Adrenal gland (tissue), 19 donors: ENCODE measurements at places on chromosomes 11 and 22. TPM values are rescaled to one million over a fixed set of nuclear protein-coding genes. Genes with fewer than 3 reads are reported as not detected.

GRCh38 chr11:10338287-10338686, 33.4 kb downstream of the ADM start:
- no peak for DNase-seq

DNA sequence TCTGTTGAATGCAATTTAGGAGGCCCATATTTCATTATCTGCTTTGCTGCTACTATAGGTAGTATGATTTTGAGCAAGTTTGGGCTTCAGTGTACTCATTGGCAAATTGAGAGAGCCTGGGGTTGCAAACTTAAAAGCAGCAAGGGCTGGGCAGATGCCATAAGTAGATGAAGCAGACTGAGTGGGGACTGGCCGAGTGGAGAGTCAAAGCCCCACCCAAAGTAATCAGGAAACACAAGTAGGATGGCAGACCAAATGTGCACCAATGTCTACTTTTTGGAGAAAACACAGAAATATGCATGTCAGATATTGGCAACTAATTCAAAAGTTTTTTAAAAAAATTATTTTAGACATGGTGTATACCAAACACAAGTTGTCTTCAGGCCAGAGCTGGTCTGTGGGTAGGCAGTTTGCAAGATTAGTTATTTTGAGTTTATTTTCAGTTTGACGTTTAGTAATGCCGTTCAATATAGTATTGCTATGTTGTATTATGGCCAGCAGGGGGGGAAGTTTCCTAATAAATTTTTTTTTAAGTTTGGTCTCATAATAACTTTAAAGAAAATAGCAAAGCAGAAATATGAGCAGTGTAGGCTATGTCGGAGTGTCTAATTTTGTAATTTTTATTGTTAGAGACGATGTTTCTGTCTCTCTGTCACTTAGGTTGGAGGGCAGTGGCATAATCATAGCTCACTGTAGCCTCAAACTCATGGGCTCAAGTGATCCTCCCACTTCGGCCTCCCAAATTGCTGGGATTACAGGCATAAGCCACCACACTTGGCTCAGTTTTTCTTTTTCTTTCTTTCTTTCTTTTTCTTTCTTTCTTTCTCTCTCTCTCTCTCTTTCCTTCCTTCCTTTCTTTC, 105.1 kb downstream of the HIPK3 start:
- no peak for DNase-seq

DNA sequence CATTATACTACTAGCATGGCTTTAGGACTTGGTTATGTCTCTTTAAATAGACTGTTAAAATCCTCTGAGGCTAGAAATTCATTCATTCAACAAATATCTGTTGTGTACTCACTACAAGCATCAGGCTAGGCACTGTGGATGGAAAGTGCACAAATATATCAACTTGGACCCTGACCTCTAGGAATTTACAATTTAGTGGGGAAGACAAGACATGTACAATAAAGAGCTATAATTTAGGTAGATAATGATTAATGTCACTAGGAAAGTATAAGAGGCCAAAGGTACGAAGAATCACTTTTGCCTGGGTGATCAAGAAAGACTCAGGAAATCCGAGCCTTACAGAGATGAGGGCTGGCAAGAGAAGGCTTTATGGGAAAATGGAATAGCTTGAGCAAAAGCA, 25.6 kb upstream of the BMAL1 start:
- no peak for DNase-seq

Gene SAA4
- not detected for total RNA-seq

Gene PANX3
- total RNA-seq = not detected
